ENCODE measurements at places on chromosomes 7 and 10.

GRCh38 chr10:126097558-126098225, 201.3 kb downstream of the FANK1 start:
- DNase-seq = no peak

GRCh38 chr7:138186951-138187351, 110.7 kb downstream of the AKR1D1 start:
- peak; percentile 77 for DNase-seq

DNA sequence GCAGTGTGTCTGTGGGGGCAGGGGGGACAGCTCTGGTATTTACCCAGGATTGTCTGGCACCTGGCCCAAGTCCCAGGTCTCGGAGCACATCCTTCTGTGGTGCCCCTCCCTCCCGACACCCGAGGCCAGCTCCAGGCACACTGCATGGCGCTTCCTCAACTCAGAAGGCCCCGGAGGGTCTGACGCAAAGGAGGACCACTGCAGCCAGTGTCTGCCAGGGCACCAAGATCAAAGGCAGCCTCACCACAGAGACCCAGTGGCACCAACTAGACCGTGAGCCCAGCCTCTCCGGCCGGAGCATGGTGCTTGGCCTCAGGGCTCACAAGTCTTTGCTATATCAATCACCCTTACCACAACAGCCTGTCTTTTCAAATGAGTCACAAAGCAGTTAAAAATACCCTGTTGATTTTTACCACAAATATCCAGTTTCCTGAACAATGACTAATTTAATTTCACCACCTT, 99.3 kb upstream of the DDC start:
- DNase-seq = peak; percentile 74

- DNase-seq = no peak
These were observed 59.6 kb upstream of the AKR1E2 start for GRCh38 chr10:4766454-4766853.

GRCh38 chr10:93445097-93445960, 36.8 kb downstream of the MYOF start:
- DNase-seq = peak; percentile 98

GRCh38 chr7:37218956-37219355, 229.7 kb downstream of the ELMO1 start:
- no peak for DNase-seq

- DNase-seq = peak; percentile 78
These were observed 365.6 kb upstream of the AUTS2 start for GRCh38 chr7:69232445-69233376.

DNA sequence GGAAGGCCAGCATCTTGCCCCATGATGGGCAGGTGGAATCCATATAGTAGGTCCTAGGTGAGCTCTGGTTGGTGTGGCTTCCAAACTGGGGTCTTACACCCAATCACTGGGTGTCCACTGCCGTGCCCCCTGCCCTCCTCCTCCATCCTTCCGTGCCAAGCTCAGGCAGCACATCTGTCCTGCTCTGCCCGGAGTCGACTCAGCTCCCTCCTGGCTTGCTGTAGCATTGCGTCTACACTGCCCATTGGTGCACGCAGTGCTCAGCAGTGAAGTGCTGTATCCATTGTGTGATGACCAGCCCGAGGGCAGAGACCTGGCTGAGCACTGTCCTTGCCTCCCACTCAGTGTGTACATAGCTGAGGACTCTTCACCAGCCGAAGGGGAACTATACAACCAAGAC, 148.4 kb downstream of the ADAM12 start:
- no peak for DNase-seq

- DNase-seq = no peak
These were observed 21.7 kb upstream of the MALSU1 start for GRCh38 chr7:23277359-23277989.

GRCh38 chr7:111409714-111410422, 152.4 kb downstream of the IMMP2L start:
- DNase-seq = no peak

- DNase-seq = no peak
These were observed 191.9 kb downstream of the ELFN1 start for GRCh38 chr7:1861799-1862458.

DNA sequence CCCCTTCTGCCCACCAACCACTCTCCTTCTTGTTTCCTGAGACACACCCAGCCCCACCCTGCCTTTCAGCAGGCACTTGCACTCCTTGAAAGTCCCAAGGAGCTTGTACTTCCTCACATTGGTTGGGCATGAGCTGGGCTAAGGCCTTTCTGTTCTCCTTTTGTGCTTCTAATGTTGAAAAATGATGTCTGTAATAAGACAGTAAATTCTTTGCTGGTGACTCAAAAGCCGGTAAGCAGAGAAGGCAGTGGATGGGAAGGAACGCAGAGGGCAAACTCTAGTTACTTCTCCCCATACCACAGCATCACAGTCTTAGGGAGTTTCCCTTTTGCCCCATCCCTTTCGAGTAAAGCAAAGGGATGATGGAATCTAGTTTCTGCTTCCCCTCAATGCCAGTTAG, 185.6 kb downstream of the PLXNA4 start:
- no peak for DNase-seq

GRCh38 chr10:119465085-119465484, 77.4 kb downstream of the RGS10 start:
- no peak for DNase-seq

- DNase-seq = no peak
These were observed 11.4 kb downstream of the FAM241B start for GRCh38 chr10:69641261-69641980.

GRCh38 chr7:96933067-96933645, 72.2 kb upstream of the DLX6 start:
- DNase-seq = peak; percentile 80

DNA sequence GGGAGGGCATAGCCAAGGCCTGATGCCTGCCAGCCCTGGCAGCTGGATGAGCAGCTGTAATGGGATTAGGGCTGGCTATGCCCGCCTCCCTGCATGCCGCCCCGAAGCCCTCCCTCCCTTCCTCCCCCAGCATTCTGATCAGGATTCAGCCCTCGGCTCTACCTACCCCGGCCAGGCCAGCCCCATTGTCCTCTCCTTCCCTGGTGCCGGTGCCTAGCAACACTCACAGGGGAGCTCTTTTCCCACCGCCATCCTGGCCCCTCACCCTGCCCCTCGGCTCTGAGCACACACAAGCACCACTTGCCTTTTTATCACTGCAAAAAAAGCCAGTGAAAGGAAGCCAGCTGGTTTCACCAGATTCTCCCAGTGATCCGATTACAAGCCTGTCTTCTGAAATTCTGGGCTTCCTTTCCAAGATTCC, 9.0 kb upstream of the ADCYAP1R1 start:
- no peak for DNase-seq

DNA sequence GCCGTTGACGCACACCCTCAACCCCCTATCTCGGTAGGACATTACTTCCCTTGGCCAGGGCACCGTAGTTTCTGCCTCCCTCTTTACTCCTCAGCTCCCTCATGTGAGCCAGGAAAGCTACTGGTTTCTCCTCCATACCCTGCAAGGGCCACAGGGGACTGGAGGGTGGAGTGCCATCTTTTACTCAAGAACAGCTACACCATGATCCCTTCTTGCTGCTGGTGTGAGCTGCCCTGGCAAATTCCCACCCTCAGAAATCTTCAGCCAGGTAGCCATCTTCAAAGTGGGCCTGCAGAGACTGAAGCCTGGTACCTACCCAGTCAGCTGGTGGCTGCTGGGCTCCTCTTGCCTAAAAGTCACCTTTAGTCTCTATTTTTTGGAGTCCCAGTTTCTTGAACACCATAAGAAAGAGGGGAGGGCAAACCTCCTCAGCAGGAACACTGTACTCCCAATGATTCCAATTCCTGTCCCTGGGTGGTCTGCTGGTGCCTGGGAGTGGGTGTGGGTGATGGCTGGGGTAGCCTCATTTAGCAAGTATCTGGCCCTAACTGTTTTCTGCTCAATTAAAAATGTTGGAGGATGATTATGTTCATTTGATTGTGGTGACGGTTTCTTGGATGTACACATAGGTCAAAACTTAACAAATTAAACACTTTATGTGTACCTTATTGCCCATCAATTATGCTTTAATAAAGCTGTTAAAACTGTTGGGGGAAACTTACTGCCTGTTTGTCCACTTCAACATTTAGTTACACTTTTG, 105.0 kb upstream of the NPY start:
- DNase-seq = no peak

- DNase-seq = no peak
These were observed 519.7 kb downstream of the LRMDA start for GRCh38 chr10:75950997-75951589.

DNA sequence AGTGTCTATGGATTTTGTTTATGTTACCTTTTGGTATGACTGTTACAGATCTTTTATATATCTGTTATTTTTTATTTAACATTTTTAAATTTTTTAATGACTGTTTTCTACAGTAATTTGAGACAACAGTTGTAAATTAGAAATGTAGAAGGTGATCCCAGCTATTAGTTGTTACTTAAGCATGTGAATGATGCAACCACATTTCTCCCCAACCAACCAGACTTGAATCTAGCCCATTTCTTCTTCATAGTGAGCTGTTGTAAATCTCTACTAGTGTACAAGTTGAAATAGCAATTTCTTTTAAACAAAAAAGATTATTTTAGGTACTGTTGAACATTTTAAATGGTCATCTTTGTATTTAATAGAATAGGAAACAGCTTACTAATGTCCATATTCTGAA, 18.0 kb downstream of the TMEM106B start:
- no peak for DNase-seq

DNA sequence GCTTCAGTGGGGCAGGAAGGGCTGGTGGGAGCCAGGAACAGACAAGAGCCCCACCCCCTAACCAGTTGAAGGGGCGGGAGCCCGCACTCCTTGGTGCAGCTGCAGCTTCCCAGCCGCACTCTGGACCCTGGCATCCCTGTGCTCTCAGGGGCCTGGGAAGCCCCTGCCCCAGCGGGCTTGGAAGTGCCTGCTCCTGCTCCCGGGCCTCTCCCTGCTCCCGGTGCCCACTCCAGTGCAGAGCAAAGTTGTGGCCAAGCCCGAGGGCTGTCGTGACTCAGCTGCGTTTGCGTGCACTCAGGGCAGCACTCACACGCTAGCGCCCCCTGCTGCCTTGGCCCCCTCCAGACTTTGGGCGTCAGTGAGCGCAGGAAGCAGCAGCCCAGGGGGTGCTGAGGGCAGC, 883.8 kb downstream of the LRMDA start:
- no peak for DNase-seq

GRCh38 chr10:44457259-44457658, 72.4 kb upstream of the CXCL12 start:
- no peak for DNase-seq

DNA sequence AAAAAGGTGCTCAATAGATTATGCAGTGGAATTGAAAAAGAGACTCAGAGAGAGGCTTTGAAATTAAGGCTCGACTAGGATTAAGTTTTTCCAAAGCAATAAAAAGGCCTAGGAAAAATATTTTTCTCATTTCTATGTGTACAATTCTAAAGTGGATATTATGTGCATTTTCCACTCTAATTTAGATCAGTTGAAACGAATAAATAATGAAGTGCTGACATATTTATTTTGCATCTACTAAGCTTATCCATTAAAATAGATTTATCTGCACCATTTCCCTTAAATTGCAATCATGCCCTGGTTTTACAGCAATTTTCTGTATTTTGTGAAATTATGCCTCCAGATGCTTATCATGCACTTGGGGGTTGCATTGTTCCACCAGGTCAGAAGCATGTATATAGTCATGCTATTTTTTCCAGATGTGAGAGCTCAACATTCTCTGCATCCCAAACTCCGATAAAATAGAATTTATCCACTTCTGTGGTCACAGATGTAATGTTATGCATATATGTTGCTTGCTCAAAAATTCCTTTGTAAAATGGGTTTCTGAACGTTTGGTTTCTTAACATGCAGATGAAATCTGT, 18.3 kb downstream of the FIGNL1 start:
- DNase-seq = no peak

DNA sequence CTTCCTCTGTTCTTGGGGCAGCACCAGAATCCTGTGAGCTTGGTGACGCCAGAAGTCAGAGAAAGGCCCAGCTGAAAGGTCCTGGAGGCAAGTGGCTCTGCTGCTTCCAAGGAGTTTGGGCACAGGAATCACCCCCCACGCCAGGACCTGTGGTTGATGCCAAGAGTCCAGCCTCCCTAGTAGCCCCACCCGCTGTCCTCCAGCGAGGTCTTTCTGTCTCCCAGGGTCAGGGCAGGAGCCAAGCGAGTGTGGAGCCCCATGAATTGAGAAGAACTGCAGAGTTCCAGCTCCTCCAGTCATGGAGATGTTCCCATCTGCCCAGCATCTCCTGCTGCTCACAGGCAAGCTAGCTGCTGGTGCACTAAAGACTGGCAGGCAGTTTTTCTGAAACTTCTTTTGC, 631.7 kb upstream of the MGMT start:
- DNase-seq = no peak

DNA sequence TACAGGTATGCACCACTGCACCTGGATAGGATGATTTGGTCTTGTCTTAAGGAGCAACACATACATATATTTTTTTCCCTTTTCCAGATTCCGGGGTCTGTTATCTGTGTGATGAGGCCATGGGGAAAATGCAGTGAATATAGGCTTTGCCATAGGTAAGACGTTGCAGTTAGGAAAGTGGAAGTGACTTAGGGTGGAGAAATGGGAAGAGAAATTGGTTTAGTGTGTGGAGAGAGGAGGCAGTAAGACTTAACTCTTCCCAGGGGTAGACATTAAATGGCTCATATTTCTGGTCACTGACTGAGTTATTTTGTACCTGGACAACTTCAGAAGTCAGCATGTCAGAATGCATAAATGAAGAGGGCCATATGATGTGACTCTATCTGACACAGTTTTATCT, 66.7 kb downstream of the PFKFB3 start:
- DNase-seq = no peak

DNA sequence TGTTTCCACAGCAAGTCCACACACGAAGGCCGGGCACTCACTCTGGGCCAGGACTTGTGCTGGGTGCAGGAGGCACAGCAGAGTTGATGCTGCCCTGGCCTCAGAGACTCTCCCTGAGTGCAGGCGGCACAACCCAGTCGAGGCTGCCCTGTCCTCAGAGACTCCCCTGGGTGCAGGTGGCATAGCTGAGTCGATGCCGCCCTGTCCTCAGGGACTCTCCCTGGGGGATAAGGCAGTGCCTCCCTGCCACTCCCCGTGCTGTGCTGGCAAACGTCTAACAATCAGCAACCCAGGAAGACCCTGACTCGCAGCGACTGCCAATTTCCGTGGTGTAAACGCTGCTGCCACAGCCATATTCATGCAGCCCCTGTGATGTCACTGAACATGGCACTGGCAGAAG, 93.1 kb downstream of the PDGFA start:
- DNase-seq = no peak

DNA sequence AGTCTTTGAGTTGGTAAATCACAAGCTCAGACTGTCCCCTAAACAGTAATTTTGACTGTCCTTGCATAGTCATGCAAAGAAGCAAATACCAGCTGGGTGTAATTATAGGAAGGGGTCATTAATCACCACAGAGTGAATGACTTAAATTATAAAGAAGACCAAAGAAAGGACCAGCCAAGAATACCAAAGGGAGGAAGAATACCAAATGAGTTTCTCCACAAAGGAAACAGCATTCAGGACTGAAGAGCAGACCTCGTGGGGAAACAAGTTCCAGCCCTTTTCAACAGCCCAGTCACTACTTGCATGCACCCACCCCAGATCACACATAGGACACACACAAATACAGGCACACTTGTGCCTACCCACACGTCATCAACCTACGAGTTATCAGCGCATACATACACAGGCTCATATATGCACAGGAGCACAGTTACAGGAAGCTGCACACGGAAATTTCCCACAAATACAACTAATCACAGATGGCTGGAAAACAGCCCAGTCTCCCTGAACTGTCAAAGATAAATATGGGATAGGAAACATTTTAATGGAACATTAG, 77.6 kb downstream of the DENND2A start:
- DNase-seq = no peak

Data from islet precursor cell (in vitro differentiated cells).